ENCODE measurements at places on chromosomes 7 and 10. TPM values are rescaled to one million over a fixed set of nuclear protein-coding genes. Genes with fewer than 3 reads are reported as not detected.
A peak's percentile ranks its signal among the peaks of the same experiment; 100 is the strongest.

GRCh38 chr7:85602196-85602595 lies 415.3 kb upstream of the SEMA3D start:
- no peak for DNase-seq

Gene PODXL
- 0.65 TPM for total RNA-seq

DNA sequence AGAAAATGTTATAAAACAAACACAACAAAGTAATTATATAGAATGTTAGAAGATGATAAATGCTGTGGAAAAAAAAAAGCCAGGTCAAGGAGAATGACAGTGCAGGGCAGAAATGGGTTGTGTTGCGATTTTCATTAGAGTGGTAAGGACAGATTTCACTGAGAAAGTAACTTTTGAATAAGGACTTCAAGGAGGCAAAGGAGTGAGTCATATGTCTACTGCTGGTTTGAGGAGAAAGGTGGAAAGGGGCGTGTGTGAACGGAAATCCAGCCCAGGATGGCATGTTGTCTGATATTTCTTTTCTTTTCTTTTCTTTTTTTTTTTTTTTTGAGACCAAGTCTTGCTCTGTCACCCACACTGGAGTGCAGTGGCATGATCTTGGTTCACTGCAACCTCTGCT lies 12.3 kb upstream of the DLD start:
- no peak for DNase-seq

- no peak for DNase-seq
Measured at GRCh38 chr7:73761854-73762658, 8.0 kb downstream of the CLDN3 start.

Gene PTPRZ1
- not detected for total RNA-seq

Gene FANK1
- 26.4 TPM for total RNA-seq

GRCh38 chr7:116433246-116433645 lies 66.3 kb upstream of the CAV2 start:
- peak; percentile 33 for DNase-seq

DNA sequence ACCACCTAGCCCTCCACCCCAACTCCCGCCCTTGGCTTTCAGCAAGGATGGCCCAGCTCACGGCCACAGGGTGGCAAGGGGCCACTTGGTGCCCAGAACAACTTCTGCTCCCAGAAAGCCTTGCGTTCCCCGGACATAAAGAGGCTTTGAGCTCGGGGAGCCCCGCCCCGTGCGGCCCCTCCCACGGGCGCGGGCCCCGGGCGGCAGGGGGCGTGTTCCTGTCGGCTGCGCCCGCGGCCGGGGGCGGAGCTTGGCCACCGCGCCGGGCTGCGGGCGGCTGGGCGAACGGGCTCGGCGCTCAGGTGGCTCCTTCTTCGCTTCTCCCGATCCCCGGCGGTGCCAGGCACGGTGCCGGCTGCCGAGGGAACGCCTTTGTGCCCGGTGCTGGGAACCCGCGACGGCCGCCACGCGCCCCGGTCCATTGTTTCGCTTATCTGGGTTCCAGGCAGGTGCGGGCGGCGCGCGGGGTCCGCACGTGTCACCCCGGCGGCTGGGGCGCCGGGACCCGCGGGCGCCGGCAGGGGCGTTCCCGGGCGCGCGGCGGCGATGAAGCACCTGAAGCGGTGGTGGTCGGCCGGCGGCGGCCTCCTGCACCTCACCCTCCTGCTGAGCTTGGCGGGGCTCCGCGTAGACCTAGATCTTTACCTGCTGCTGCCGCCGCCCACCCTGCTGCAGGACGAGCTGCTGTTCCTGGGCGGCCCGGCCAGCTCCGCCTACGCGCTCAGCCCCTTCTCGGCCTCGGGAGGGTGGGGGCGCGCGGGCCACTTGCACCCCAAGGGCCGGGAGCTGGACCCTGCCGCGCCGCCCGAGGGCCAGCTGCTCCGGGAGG lies at the start of gene NFE2L3:
NFE2L3 (plus strand) TSS at position 246 of the 829 bp plus-strand sequence; CDS start at position 547, 301 bp downstream.
- peak; percentile 52 for DNase-seq

Gene ACSM6
- 0.10 TPM for total RNA-seq

DNA sequence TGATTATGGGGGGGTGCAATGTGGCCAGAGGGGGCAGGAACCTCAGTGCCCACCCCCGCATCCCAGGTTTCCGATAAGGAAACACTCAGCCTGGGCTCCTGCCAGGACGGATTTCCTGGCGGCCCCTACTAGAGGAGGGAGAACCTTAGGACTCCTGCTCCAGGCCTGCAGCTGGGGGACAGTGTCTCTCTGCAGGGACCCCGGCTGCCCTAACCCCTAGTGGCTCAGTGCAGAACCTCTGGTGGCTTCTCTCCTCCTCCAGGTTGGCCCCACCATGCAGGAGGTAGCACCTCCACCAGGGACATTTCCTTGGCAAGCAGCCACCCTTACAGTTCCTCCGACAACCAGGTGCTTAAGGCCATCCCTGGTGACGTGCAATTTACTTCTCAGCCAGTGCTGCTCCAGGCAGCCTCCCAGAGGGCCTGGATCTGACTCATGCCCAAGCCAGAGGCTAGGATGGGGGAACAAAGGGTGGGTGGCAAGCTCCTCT lies 31.9 kb downstream of the SH2B2 start:
- peak; percentile 93 for DNase-seq

DNA sequence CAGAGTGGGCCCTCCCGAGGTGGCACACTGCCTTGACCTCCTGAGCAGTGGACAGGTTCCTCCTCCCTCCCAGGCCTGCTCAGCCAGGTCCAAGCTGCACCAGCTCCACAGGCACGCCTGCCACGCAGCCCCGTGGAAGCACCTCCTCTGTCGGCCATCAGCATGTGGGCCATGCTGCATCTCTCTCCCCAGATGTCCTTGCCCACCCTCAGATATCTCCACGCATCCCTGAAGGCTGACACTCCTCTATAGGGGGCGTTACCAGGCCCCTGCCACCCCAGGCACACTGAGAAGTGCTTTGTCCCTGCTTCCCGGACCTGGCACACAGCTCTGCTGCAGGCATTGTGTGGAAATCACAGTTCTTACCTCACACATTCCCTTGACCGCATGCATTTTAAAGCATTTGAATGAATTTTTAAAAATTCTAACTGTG lies 598.5 kb downstream of the SDK1 start:
- no peak for DNase-seq

GRCh38 chr7:50803359-50804337 lies 21.0 kb upstream of the GRB10 start:
- peak; percentile 71 for DNase-seq

GRCh38 chr10:132374176-132374575 lies 22.8 kb upstream of the PWWP2B start:
- no peak for DNase-seq

- DNase-seq: no peak
Measured at GRCh38 chr10:8507156-8507555, 452.7 kb downstream of the GATA3 start.

Gene AMPH
- 0.17 TPM for total RNA-seq

DNA sequence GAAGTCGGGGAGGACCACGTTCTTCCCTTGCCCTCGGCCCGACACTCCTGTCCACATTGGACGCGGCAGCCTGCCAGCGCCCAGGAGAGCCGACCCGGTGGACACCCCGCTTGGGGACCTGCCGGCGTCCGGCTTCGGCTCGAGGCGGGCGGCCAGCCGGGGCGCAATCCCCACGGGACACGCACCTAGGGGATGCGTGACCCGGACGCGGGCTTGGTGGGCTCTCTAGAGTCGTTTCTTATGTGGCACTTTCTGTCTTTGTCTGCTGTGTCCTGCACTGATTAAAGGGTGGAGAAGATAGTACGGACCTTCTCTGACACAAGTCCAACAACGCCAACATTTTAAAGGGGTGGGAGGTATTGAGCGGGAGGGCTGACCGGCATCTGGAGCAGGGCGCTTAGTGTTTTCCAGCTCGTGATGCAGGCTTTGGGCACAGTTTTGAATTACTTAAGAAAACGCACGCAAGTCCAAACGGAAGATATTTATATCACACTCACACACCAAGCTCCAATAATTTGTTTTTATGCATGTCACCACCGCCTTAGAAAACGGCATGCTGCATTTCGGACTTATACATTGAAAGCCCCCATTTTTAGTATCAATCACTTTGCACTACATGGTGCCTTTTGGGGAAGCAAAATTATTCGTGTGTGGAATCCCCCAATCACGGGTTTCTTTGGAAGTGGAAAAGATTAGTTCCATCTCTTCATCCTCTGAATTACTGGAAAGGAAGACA lies 3.9 kb upstream of the SPAG6 start:
- no peak for DNase-seq

DNA sequence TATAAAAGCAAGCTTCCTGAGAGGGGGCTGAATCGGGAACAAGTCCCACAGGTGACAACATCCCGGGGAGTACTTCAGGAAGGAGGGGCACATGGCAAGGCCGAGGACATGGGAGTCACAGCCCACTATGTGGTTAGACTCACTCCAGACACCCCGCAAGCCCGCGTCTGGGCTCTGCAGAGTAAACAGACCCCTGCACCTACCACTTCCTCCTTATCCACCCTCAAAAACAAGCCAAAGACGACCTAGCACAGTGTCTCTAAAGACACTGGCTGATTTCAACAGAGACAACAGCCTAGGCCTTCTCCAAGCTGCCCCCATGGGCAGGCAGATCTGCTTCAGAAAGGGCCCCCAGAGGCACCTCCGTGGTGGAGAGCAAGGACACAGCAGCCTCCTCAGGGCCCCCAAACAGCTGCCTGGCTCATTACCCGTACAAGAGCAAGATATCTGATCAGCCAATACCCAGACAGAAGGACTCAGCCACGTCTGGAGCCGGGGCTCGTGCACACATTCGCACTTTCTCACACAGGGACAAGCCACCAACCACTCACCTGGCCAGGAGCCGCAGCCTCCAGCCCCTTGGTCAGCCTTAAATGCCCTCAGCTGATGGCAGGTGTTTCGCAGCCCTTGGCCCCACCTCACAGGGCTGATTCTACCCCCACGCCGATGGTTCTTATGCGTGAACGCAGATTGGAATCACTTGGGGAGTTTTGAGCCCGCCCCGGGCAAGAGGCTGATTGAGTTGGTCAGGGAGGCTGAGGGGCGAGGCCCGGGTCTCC lies 10.7 kb upstream of the KPNA7 start:
- DNase-seq: no peak

DNA sequence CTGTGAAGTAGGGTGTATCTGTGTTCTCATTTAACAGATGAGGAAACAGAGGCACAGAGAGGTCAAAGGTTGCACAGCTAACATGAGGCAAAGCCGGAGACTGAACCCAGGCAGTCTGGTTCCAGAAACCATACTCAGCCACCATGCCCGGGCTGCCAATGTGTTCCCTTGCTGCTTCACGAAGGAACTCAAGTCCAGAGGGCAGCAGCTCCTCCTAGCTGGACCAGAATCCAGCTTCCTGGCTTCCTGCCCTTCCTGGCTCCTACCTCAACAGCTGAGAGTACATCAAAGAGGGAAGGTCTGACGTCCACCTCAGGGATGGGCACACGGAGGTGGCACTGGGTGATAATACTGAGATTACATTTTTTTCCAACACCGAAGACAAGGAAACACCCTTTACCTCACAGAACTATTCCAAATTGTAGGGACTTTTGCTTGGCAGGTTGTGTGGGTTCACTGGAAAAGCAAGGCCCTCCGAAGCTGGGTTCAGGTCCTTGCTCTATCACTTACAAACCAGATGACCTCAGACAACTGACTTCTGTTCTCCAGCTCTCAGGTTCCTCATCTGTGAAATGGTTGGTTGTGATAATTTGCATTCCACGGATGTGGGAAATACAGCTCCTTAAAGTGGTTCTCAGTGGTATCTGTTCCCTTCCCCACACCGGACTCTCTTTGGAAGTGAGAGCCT lies 154.1 kb upstream of the ZMIZ1 start:
- no peak for DNase-seq

GRCh38 chr10:86285136-86285790 lies 81.3 kb downstream of the GRID1 start:
- DNase-seq: no peak

Gene OR2A1
- total RNA-seq: 0.05 TPM

DNA sequence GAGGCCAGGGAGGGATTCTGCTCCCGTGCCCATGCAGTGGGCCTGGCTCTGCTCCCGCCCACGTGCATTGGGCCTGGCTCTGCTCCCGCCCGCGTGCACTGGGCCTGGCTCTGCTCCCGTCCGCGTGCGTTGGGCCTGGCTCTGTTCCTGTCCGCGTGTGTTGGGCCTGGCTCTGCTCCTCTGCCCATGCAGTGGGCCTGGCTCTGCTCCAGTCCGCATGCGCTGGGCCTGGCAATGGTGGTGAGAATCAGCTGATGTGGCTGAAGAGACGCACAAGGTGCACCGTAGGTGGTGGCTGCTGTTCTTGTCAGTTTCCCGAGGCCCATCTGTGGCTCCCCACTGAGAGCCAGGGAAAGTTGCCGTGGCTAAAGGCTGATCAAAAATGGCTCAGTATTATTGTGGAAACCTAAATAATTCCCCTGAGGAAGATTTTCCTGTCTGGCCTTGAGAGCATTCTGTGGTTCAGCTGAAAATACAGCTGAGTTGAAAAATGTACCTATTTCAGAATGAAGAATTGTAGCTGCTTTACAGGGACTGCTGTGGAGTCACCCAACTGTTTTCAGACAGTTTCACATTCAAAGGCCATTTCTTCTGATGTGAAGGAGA lies 572.4 kb downstream of the GLRX3 start:
- DNase-seq: no peak

DNA sequence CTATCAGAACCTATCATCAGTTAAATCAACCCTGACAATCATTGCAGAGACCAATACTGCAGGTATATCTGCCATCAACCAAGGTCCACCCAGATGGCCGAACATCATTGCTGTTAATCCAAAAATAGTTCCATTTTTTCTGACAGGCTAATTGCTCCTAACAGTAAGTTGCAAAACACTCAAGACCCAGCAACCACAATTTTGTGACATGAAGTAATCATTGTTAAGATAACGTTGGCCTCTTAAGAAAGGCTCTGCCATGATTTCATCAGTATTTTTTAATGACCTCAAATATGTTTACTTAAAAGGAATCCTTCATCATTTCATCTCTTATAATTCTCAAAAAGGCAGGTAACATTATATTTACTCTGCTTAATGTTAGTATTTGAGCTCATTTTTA lies 553.4 kb upstream of the POM121L12 start:
- no peak for DNase-seq

DNA sequence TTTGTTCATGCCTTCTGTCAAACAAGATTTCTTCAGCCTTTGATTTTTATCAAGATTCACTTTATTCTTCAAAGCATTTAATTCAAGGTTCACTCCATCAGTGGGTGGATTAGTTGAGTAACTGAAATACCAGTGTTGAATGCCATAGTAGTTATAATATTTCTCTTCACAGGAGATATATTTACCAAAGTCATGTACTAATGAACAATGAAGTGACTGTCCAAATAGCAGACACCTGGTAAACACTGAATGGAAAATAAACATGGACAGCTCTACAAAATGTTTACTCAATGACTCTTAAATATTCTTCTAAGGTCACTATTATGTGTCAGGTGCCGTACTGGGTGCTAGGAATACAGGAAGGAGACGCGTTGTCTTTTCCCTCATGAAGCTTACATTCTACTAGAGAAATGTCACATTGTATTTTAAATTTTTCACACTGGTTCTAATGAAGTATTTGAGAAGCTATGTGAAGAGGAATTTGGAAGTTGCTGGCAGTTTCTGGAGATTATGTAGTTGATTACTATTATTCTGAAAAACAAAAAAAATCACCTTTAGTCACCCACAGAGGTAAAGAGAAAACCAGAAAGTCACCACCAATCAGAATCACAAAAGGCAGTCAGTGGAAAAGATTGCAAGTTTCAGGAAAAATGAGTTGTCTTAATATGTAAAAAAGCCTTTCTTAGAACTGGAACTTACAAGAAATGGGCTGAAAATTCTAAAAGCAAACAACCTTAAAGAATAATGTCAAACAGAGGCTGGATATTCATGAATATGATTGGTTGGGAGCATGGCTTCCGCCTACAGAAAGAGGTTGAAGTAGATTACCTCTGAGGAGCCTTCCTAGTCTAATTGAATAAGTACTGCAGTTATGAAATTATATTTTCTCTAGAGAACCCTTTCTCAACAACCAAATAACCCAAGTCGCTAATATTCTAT lies 84.5 kb downstream of the RTKN2 start:
- no peak for DNase-seq

Gene OR6V1
- total RNA-seq: not detected

Measured in renal cortical epithelial cell (primary cell).